NCI-H69 (cell line): ENCODE measurements at places on chromosomes 7 and 10.

DNA sequence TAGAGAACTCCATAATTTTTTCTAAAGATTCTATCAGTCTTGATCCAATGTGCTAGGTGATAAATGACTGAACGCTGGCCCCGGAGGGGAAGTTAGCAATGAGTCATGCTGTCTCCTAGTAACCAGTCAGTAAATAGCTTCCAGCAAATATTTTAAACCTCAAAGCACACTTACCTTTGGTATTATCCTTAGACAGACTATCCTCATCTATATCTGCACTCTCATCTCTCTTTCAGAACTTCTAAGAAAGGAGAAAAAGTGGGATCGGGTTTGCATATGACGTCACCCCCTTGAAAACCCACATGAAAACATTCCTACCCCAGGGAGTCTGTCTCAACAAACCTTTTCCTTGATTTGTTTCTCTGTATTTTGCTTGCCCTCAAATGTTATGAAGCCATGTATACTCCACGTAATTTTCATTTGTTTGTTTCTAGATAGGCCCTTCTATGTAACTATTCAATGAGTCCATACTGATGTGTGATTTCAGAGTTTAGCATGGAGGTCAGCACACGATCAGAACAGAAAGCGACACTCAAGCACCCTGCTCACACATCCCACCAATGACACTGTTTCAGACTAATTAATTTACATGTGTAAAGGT is 174.9 kb upstream of the NRP1 start:
- DNase-seq, result peak; percentile 39

DNA sequence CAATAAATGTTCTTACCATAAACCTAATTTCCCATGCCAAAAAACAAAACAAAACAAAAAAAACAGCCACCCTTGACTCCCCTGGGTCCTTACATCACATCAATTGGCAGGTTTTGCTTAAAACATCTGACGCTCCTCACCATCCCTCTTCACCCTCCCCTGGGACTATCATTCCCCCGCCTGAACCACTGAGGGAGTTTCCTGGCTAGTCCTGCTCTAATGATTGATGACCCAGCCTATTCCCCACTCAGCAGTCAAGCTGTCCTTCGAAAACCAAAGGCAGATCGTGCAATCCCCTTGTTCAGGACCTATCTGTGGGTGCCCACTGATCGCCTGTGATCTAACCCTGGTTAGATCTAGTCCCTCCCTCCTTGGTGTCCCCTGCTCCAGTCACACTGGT is 11.2 kb upstream of the FRMPD2 start:
- DNase-seq, result peak; percentile 74

GRCh38 chr10:85649461-85649860 is 717.1 kb downstream of the GRID1 start:
- DNase-seq, result no peak

DNA sequence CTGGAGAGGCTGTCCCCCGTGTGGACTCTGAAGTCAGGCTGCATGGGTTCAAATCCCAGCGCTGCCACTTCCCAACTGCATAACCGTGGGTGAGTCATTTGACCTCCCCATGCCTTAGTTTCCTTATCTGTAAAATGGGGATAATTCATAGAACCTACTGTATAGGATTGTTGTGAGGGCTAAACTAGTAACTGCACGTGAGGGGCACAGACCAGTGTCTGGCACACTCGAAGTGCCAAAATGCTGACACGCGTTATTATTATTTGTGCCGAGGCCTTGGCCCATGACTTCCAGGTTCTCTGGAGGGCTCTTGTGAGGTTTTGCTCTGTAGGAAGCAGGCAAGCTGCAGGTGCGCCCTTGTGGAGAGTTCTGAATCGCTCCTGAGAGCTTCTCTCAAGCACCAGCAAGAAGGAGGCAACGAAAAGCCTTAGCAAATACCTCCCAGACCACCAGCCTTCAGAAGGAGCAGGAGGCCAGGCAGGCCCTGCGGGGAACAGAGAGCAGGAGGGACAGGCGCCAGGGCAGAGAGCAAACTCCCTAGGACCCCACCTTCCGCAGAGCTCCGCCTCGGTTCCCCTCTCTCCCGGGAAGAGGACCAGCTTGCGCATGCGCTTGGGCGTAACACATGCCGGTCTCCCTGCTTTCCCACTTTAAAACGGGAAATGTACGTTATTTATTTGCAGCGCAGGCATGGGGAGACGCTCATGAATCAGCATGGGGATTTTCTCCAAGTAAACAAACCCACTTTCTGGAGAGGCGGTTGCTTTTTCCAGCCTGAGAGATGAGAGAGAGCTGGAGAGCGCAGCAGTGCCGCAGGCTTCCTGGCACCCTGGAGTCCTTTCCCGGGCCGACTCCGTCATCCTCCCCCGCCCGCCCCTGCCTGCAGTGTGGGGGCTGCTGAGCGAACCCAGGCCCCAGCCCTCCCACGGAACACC is 39.6 kb downstream of the SORCS3 start:
- peak; percentile 54 for DNase-seq

- no peak for DNase-seq
Observed at GRCh38 chr10:63337455-63338251, 128.1 kb downstream of the JMJD1C start.
